ENCODE measurements at places on chromosomes 6 and 20. TPM values are rescaled to one million over a fixed set of nuclear protein-coding genes. Genes with fewer than 3 reads are reported as not detected.

Gene PKIB
- polyA plus RNA-seq = 3.5 TPM

Gene KIF25
- 0.10 TPM for polyA plus RNA-seq

Gene TAGAP
- 0.76 TPM for polyA plus RNA-seq

Gene CYP39A1
- 3.2 TPM for polyA plus RNA-seq

Gene SLC35D3
- polyA plus RNA-seq = not detected

Gene UBE2C
- 53.1 TPM for polyA plus RNA-seq

Gene PREX1
- polyA plus RNA-seq = 2.5 TPM

Gene HLA-DOA
- polyA plus RNA-seq = 1.5 TPM

Gene LY6G5C
- 0.76 TPM for polyA plus RNA-seq
